ENCODE measurements at places on chromosomes 12 and 14. TPM values are rescaled to one million over a fixed set of nuclear protein-coding genes. Genes with fewer than 3 reads are reported as not detected.

Gene NFATC4
- total RNA-seq, result 41.9 TPM

Gene GPRC5D
- total RNA-seq, result not detected

Gene SLC25A29
- total RNA-seq, result 66.6 TPM

Gene ADAM20
- not detected for total RNA-seq

Gene PKP2
- 17.2 TPM for total RNA-seq

Gene PLEKHD1
- total RNA-seq, result not detected

Measured in cardiac atrium fibroblast (primary cell).